Stimulated activated CD8-positive, alpha-beta memory T cell treated with anti-CD3 and anti-CD28 coated beads, Interleukin-4, amount 100 ng/mL, for 4 hours (primary cell): ENCODE measurements at places on chromosomes 12 and 14.

GRCh38 chr12:107130830-107131611 lies 37.7 kb upstream of the CRY1 start:
- DNase-seq: no peak

DNA sequence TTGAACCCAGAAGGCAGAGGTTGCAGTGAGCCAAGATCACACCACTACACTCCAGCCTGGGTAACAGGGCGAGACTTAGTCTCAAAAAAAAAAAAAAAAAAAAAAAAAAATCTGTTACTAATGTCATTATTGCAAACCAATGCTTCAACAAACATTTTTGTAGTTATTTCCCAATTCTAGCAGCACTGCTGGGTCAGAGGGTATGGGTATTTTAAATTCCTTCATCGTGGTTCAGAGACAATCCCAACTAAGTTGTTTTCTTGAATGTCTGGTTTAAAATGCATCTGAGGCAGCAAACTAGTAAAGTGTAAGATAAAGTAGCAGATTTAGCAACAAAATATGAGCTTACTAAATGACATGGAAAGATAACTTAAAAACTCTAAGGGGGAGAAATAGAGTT lies 65.6 kb downstream of the FERMT2 start:
- DNase-seq: no peak

GRCh38 chr14:24367514-24368211 lies at the start of gene NFATC4:
Gene NFATC4 (plus strand): TSS chr14:24368184. CDS start chr14:24368341, 157 bp downstream.
- no peak for DNase-seq

- no peak for DNase-seq
These were observed 170.6 kb downstream of the TMTC2 start for GRCh38 chr12:82857276-82857675.

- no peak for DNase-seq
These were observed 17.9 kb upstream of the CAMKK2 start for GRCh38 chr12:121314431-121314830.

GRCh38 chr12:69254046-69254445 lies 14.7 kb downstream of the CPSF6 start:
- DNase-seq: no peak

- no peak for DNase-seq
These were observed 67.4 kb downstream of the PPP2R5E start for GRCh38 chr14:63475761-63476160.

- DNase-seq: no peak
These were observed 37.7 kb downstream of the PPFIBP1 start for GRCh38 chr12:27561535-27562350.

DNA sequence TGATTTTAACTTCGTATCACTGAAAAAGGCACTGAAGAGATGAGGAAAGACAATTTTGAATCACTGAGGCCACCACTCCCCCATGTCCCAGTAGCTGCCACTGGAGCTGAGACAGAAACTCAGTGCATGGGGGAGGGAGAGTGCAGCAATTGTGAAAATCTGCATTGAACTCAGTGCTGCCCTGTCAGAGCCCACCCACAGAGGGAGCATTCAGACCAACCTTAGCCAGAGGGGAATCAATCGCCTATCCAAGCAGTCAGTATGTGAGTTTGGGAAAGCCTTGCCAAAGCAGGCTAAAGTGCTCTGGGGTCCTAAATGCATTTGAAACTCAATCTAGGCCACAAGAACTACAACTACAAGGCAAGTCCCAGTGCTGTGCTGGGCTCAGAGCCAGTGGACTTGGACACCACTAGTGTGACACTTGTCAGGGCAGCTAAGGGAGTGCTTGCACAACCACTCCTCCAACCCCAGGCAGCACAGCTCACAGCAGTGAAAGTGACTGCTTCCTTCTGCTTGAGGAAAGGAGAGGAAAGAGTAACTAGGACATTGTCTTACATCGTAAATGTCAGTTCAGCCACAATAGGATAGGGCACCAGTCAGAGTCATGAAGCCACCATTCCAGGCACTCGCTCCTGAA lies 13.3 kb downstream of the RNASE3 start:
- no peak for DNase-seq

GRCh38 chr12:116540622-116541152 lies 18.5 kb upstream of the MAP1LC3B2 start:
- DNase-seq: no peak

GRCh38 chr14:72808564-72808963 lies 85.3 kb downstream of the DPF3 start:
- DNase-seq: no peak

DNA sequence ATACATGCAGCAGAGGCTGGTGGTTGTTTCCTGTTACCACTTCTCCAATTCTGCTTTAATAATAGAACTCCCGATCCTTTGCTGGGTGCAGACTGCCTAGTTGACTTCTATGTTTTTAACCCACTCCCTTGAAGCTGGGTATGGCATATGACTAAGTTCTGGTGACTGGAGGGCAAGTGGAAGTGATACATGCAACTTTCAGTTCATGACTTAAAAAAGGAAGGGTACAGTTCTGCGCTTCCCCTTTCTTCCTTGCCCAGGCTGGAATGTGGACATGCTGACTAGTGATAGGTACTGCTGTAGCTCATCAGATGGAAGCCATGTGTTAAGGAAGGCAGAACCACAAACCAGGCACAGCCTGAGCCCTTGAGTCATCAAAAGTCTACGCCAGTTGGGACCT lies 2.4 kb upstream of the A2M start:
- DNase-seq: no peak

GRCh38 chr12:41981013-41981412 lies 163.7 kb downstream of the GXYLT1 start:
- no peak for DNase-seq

GRCh38 chr14:89303456-89304435 lies 113.3 kb downstream of the FOXN3 start:
- no peak for DNase-seq

DNA sequence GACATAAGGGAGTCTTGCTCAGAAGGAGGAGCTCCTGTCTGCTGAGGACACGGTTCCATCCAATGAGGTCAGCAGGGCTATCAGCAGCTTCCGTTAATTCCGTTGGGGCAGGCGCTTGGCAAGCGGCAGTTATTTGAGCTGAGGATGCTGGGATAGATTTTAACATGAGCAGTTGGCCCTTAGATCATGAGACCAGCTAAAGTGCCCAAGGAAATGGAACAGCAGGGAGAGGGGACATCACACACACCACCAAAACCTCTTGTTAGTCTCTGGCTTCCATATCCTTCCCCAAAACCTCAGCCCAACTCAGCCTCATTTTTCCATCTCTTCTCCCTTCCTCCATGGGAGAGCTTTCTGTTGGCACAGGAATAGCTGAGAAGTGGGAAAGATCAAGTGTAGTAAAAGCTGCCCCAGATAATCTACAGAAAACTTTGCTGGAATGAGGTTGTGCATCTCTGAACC lies 138.7 kb upstream of the PZP start:
- no peak for DNase-seq

DNA sequence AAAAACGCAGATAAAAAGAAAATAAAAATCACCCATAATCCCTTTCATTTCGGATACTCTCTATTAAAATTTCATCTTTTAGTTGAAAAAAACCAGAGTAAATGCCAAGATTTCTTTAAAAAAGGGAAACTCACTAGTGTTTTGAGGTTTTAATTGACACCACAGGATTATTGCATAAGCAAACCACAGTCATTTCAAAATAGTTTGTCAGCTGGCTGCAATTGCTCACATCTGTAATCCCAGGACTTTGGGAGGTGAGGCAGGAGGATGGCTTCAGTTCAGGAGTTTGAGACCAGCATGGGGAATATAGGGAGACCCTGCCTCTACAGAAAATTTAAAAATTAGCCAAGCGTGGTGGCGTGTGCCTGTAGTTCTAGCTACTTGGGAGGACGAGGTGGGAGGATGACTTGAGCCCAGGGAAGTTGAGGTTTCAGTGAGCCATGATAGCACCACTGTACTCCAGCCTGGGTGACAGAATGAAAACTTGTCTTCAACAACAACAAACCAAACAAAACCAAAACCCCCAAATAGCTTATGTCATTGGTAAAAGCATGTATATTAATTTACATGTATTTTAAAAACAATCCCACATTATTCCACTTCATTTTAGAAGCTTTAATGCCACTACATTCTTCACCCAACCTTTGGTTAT lies 48.8 kb downstream of the SYNE2 start:
- DNase-seq: no peak

DNA sequence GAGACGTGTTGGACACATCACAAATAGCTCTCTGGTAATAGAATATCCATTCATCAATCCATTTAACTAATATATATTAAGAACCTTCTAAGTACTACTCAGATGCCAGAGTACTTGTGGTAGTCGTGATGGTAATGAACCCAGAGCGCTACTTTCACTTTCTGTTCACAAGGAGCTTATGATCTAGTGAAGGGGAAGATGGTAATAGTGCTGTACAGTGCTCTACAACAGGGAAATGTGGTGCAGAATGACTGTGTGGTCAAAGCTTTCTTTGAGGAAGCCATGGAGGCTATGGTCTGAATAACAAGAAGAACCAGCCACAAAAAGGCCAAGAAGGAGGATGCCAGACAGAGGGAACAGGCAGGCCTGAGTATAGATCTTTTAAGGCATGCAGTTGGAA lies 212.0 kb downstream of the PTPRO start:
- DNase-seq: no peak

DNA sequence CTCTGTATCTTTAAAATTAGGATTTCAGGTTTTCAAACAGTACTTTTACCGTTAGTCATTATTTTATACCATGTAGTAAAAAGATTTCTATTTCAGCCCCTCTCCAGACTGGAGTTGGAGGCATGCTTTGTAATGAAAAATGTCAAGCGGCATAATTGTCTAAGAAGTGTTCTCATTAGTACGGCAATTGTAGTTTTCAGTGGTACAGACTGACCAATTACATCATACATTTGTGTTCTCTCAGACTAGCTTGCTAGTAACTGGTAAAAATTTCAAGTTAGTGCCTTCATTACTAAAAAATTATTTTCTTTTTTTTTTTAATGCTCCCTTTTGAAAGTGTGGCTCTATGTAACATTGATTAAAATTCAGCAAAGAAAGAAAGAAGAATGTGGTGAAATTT lies 4.5 kb downstream of the USP30 start:
- no peak for DNase-seq

GRCh38 chr12:50110762-50111351 lies 1.2 kb upstream of the COX14 start:
- DNase-seq: no peak

- no peak for DNase-seq
These were observed 4.6 kb upstream of the HIP1R start for GRCh38 chr12:122830517-122831214.

DNA sequence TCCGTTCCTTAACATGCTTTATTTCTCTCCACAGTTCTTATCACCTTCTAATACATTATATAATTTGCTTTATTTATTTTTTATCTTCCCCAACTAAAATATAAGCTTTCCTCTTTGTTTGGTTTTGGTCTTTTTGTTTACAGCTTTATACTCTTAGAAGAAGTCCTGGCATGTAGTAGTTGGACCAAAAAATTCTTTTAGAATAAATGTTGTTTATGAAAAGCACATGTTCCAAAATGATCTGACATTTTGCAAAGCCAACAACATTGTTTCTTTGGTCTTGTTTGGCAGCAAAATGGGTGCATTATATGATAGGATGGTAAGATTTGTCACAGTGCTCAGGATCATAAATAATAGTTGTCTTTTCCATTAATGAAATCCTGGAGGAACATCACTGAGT lies 312.5 kb downstream of the LRIG3 start:
- no peak for DNase-seq
